ENCODE measurements at places on chromosomes 1 and 21.

DNA sequence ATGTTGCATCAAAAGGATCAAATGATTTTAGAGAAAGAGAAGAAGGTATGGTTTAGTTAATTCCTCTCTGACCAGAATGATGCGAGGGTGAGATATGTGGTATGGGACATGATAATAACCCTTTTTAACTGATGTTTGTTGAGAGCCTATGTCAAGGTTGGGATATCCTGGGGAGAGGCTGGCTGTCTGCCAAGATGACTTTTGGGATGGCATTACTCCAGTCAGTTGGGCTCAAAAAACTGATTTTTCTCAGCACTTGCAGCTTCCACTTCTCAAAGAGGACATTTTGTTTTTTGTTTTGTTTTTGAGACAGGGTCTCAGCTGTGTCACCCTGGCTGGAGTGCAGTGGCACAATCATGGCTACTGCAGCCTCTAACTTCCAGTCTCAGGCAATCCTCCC, 17.7 kb upstream of the STX12 start:
- no peak for DNase-seq

GRCh38 chr1:47403321-47403910, 12.7 kb upstream of the FOXE3 start:
- DNase-seq = no peak

- DNase-seq = no peak
These were observed 67.6 kb downstream of the RASAL2 start for GRCh38 chr1:178161516-178161915.

- DNase-seq = no peak
These were observed 4.1 kb upstream of the CHD5 start for GRCh38 chr1:6184083-6184783.

DNA sequence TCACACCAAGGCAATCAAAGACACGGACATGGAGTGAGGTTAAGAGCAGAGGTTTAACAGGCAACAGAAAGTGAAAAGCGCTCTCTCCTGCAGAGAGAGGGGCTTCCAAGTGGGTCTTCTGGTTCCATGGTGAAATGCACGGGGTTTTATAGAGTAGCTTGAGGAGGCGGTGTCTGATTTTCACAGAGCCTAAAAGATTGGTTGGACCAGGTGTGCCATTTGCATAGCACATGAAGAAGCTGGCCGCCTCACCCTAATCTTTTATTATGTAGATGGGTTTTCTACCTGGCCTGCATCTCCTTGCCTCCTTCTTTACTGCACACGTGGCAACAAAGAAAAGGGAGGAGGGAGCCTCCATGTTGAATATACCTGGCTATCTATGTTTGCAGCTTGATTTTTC, 197.3 kb downstream of the RYR2 start:
- no peak for DNase-seq

DNA sequence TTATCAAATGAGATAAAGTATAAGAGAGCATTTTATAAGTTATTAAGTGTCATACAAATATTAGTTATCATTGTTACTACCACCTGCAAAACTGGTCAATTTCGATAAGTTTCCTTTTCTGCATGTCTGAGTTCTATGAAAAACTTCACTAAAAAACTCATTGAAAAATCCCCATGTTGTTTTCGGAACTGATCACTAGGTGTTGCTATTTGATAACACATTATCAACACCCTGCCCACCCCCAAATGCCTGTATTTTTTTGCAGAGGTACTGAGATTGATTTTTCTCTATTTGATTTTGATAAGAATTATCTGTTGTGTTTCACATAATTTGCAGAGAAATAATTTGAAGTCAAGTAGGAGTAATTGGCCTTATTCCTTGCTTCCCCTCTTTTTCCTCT, 22.1 kb upstream of the DISP1 start:
- peak; percentile 21 for DNase-seq

GRCh38 chr1:51282605-51283004, 46.5 kb downstream of the RNF11 start:
- no peak for DNase-seq

DNA sequence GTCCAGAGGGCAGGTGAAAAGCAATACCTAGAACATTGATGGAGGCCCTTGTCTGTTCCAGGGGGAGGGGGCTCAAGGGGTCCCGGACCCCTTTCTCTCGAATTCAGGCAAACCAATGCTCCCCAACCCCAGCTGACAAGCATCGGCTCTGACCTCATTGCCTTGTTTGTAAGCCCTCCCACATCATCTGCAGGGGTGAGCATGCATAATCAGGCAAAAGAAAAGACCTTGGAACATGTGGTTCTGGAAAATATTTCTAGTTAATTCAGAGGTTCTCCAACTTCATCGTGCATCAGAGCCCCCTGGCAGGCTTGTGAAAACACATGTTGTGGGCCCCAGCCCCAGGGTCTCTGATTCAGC, 231.3 kb downstream of the TOMM20 start:
- DNase-seq = no peak

- DNase-seq = peak; percentile 3
These were observed 488.0 kb upstream of the PLXNA2 start for GRCh38 chr1:208731981-208732821.

DNA sequence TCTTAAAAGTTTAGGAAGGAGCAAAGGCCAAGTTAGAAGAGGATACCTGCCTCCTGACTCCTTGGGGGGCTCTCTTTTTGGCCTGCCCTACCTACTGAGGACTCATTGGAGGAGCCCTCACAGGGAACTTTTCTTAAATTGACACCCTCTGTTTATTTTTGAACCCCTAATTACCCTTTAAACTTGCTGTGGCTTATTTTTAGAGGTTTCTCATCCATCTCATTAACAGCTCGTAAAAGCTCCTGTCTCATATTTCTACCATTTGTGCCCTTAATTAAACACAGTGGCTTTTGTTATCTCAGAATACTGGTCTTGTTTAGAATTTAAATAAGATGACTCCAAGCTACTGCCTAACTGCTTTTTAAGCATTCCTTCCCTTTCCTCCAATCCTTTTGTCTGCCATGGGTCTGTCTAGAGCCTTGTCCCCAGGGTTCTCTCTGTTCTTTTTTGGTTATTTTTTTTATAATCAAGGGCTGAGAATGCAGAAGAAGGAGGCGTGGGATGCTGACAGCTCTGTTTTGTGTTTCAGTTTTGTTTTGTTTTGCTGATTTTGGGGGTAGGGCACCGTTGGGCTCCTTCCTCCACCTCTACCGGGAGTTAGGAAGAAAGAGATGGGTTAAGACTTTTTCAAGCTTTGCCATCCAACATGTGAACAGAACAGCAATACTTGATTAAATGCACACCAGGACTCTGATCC, 78.0 kb downstream of the SYT6 start:
- peak; percentile 40 for DNase-seq

DNA sequence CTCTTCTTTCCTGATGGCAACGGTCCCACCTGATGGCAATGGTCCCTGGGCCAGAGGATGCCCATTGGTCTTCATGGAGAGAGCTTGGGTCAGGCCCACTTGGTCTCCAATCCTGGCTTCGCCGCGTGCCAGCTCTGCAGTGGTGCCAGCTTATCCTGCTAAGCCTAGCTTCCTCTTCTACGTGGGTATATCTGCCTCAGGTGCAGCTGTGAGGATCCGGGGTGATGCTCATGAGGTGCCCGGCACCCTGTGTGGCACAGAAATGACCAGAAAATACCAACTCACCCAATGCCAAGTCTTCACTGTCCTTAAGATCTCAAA, 437.4 kb downstream of the CAMTA1 start:
- no peak for DNase-seq

- DNase-seq = no peak
These were observed 16.6 kb upstream of the EXOSC10 start for GRCh38 chr1:11116318-11116717.
